Activated naive CD8-positive, alpha-beta T cell treated with anti-CD3 and anti-CD28 coated beads for 36 hours (primary cell): ENCODE measurements at places on chromosomes 2 and 18. TPM values are rescaled to one million over a fixed set of nuclear protein-coding genes. Genes with fewer than 3 reads are reported as not detected.
A peak's percentile ranks its signal among the peaks of the same experiment; 100 is the strongest.

SCYGR6 gene
- total RNA-seq: not detected

FEV gene
- total RNA-seq: not detected

RFTN2 gene
- total RNA-seq: not detected

AFF3 gene
- total RNA-seq: 2.6 TPM

PPP1R1C gene
- not detected for total RNA-seq

NT5DC4 gene
- total RNA-seq: not detected

CDK5R2 gene
- not detected for total RNA-seq

HOXD11 gene
- total RNA-seq: not detected

PARD3B gene
- 1.1 TPM for total RNA-seq

OTOF gene
- total RNA-seq: 1.1 TPM

MRPS9 gene
- 57.1 TPM for total RNA-seq

TCF23 gene
- not detected for total RNA-seq

SLC16A14 gene
- 1.2 TPM for total RNA-seq

DUSP19 gene
- 2.9 TPM for total RNA-seq

PLEKHM3 gene
- 4.5 TPM for total RNA-seq

GRCh38 chr18:72181241-72181764 lies 362.8 kb downstream of the CBLN2 start:
- peak; percentile 14 for DNase-seq

- DNase-seq: no peak
Observed at GRCh38 chr2:170340693-170341068, 162.7 kb downstream of the MYO3B start.

GRCh38 chr2:180156651-180157050 lies 149.6 kb upstream of the CWC22 start:
- DNase-seq: no peak

GRCh38 chr18:47999801-48000248 lies 69.4 kb upstream of the SMAD2 start:
- DNase-seq: no peak

DNA sequence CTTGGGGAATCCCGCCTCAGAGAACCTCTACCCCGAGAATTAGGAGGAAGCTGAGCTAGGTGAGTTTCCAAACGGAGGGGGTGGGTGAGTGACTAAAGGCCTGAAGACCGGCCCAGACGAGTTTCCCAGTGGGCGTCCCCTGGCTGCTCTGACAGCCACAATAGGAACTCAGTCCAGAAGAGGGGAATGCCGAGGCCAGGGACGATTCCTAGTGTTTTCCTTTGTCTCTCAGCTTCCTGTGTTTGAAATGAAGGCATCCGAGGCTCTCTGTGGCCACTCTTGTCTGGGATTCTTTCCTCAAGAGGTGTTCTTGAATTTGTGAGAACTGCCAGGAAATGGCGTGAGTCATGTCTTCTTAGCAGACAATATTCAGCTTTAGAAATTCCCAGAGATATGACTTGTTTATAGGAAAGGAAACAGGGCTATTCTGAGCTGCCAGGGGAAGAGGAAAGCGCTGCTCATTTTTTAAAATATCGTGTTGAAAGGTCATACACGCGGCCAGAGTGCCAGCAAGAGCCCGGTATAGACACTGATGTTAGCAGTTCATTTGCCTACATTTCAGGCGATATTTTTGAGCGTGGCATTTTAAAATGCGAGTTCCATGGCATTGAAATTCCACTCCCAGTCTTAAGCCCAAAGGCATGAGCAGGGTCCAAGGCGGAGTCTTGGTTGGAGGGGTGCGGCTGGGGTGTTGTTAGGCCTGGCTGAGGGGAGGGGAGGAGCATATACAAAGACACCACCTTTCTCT lies 169.1 kb upstream of the KLF7 start:
- no peak for DNase-seq

GRCh38 chr2:150133623-150134022 lies 353.8 kb downstream of the RND3 start:
- DNase-seq: no peak

- DNase-seq: peak; percentile 63
Observed at GRCh38 chr2:37832590-37833197, 92.4 kb upstream of the RMDN2 start.

DNA sequence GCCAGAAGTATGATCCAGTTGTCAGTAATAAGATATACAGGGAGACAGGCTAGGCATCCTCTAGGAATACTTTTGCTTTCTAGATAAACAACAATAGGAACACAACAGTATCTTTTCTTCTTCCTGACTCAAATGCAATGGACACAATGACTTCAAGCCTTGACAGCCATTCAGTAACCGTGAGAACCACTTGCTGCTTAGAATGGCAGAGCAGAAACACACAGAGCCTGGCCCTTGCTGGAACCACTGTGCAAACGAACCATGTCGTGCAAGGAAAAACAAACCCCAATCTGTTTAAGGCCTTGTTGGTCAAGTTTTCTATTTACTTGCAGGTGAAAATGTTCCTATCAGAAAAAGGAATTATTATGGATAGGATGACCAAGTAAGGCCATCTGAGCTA lies 18.8 kb downstream of the TRIP12 start:
- no peak for DNase-seq

GRCh38 chr2:205261516-205262020 lies 420.7 kb upstream of the NRP2 start:
- DNase-seq: no peak

GRCh38 chr18:12041561-12041960 lies 52.1 kb upstream of the ANKRD62 start:
- DNase-seq: no peak

GRCh38 chr2:58428096-58429013 lies 187.2 kb upstream of the FANCL start:
- DNase-seq: no peak

DNA sequence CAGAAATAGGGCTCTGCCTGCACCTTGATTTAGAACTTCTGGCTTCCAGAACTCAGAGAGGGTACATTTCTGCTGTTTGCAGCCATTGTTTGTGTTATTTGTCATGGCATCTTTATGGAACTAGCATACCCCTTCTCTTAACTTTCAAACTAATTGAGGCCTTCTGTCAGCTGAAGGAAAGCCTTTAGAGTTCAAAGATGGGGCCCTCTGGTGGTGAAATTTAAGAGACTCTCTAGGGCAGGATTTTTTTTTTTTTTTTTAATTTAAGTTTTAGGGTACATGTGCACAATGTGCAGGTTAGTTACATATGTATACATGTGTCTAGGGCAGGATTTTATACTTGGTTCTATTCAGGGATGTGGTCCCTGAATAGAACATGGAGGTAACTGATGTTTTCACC lies 260.6 kb upstream of the LINC00305 start:
- DNase-seq: no peak

DNA sequence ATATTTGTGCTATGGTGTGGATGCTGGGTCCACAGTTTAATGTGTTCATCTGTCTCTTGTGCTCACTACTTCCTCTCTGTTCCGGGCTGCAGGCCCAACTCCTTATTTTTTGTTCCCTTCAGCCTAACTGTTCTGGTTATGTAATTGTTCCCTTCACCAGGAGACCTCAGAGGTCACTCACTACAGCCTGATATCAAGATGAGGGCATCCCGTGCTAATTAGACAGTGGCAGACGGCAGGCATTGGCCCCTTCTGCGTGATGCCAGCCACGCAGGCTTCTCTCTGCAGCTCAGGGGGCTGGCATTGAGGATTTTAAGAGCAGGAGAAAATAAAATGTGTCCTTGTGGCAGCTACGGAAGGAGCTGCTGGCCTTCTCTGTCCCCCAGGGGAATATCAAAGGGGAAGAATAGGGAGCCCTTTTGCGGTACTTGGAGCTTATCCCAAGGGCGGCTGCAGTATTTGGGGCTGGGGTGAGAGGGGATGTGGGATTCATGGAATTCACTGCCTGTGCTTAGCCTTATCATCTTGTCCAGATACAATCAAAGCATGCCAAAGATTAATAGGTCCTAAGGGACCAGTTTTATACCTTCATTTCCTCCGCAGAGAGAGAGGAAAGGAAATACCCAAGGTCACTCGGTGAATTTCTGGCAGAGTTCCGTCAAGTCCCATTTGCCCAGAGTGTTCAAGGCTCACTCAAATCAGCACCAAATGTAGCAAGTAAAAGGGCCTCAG lies 53.3 kb upstream of the TRIB2 start:
- no peak for DNase-seq

GRCh38 chr18:14924226-14924625 lies 176.3 kb downstream of the ANKRD30B start:
- no peak for DNase-seq

- DNase-seq: no peak
Observed at GRCh38 chr18:40258311-40258710, 1696.7 kb upstream of the PIK3C3 start.

GRCh38 chr2:7672027-7672684 lies 754.9 kb downstream of the RNF144A start:
- DNase-seq: peak; percentile 69

- peak; percentile 26 for DNase-seq
Observed at GRCh38 chr18:12659904-12660605, 2.1 kb upstream of the SPIRE1 start.

- no peak for DNase-seq
Observed at GRCh38 chr2:175432793-175433192, 251.3 kb upstream of the ATP5MC3 start.

DNA sequence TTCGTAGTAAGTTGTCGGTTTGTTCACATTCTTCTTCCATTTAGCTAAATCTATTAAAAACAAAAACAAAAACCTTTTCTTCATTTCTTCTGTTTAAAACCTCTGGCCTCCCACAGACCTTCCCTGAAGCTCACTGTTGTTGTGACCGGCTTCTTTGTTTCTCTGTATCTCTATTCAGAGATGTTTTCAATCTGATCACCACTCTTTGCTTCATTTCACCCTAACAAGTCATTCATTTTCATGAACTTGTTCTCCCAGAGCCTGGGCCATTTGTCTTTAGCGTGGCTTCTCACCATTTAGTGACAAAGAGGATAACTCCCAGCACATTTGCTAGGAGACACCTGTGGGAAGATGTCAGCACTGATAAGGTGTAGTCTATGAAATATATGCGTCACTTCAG lies 794.2 kb downstream of the ERBB4 start:
- no peak for DNase-seq

DNA sequence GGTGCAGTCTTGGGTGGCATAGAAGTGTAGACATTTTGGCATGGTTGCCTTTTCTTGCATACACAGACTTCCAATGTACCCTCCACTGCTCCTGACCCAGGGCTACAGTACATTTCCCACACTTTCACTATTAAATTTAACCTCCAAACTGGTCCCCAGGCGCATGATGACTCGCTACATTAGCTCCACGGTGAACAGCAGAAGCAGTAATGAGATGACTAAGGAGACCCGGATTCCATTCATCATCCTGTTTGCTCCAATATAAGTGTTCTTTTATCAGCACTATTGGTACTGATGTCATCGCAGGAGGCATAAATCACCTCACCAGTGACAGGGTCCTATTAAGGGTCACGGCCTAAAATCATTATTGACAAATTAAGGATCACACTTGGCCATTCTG lies 316.5 kb downstream of the EN1 start:
- DNase-seq: no peak

GRCh38 chr2:232839411-232840079 lies 30.5 kb upstream of the SNORC start:
- no peak for DNase-seq

DNA sequence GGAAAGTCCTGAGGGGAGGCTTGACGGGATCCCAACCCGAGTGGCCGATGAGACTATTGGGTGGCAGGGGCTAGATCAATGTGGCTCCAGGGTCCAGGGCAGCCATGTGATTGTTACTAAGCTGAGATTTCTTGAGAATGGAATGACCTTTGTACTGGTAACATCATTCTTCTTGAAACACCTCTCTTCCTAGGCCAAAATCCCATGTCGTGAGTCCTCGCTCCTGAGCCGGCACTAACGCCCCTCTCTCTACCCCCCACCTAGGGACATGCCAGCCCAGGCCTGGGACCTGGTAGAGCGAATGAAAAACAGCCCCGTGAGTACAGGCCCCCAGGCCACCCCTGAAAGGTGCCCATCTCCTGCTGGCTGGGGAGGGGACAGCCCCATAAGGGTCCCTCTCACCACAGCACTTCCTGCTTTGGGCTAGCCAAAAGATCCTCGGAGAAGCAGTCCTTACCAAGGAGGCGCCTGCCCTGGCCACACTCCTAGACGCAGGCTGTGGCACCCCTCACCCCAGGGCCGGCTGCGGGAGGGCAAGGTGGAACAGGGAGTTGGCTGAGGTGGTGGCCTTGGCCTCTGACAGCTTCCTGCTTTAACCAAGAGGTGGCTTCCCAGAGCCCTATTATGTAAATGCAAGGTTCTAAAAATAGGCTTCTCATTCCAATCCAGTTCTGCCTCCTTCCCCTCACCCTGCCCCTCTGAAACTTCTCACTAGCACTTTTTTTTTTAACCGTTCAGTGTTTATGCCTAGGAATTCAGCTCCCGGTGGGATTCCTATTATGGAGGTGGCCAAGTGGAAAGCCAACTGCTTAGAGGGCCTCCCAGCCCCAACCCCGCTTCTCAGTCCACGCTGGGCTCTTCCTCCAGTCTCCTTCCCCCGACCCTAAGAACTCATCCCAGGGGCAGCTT lies 126.6 kb upstream of the PPP1CB start:
- DNase-seq: peak; percentile 86

DNA sequence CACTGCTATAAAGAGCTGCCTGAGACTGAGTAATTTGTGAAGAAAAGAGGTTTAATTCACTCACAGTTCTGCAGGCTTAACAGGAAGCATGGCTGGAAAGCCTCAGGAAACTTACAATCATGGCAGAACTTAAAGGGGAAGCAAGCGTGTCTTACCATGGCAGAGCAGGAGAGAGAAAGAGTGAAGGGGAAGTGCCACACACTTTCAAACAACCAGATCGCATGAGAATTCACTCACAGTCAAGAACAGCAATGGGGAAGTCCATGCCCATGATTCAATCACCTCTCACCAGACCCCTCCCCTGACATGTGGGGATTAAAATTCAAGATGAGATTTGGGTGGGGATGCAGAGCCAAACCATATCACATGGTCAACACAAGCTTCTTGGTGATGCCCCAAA lies 34.7 kb upstream of the CDK5R2 start:
- DNase-seq: no peak

GRCh38 chr2:37167636-37168180 lies 10.9 kb upstream of the EIF2AK2 start:
- no peak for DNase-seq

- no peak for DNase-seq
Observed at GRCh38 chr18:60191926-60192325, 180.6 kb downstream of the MC4R start.

DNA sequence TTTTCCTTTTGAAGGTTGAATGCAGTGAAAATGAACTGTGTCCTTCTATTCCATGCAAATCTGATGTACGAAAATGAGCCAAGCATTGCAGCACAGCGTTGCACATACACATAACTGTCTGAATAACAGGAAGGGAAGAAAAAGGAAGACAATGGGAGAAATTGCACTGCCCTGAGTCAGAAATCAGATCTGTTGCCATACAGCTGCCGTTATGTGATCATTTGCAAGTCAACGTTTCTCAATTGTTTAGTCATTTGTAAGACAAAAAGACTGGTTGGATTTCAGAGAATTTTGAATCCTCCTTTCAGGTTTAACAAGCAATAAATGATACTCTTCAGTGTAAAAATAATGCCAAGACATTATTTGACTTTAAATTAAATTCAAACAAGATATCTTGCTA lies 284.1 kb downstream of the DSEL start:
- no peak for DNase-seq

GRCh38 chr2:212259226-212259625 lies 279.4 kb downstream of the ERBB4 start:
- DNase-seq: no peak

GRCh38 chr18:45671321-45671720 lies 52.7 kb upstream of the SLC14A1 start:
- DNase-seq: no peak
